Endothelial cell of umbilical vein (primary cell): ENCODE measurements at places on chromosomes 5 and 9. TPM values are rescaled to one million over a fixed set of nuclear protein-coding genes. Genes with fewer than 3 reads are reported as not detected.

The CCDC183 gene
- total RNA-seq: 0.37 TPM in 1 of 2 replicates, not detected in the other

The SLC34A1 gene
- total RNA-seq: not detected in 2 replicates

The LCN15 gene
- total RNA-seq: not detected in 2 replicates

The C9 gene
- 0.44 TPM in 1 of 2 replicates, not detected in the other for total RNA-seq

DNA sequence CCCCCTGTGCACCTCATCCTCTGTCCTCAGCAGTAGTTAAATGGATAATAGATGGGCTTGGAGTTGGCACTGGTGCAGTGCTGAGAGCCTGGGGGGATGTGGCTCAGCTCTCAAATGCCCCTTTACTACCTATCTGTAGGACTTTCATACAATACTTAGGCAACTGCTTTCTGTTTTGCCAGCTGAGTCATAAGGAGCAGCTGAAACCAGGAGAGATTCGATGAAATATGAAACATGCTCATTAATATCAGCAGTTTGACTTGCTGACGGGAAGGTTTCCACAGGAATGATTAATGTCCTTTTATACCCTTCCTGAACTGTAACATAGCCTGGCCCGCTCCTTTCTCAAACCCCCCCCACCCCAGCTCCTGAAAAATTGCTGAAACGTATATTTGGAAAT, 142.6 kb downstream of the SAXO1 start:
- DNase-seq: peak; percentile 16

DNA sequence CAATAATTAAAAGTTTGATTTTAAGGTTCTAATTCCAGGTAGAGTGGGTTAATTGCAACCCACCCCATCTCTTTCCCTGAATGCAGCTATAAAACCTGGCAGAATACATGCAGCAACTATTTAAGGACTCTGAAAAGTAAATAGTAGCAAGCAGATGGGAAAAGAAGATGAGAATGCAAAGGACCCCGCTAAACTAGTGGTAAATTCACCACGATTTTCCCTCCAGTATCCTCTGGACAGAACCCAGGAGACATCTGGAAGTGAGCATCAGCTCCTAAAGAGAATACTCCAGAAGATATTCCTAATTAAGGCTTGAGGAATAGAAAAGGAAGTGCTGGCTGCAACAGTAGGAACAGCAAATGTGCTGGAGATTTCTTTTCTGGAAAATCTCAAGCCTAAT, 170.9 kb downstream of the FRMD3 start:
- DNase-seq: no peak

GRCh38 chr9:27339661-27340284, 42.8 kb upstream of the EQTN start:
- DNase-seq: no peak

DNA sequence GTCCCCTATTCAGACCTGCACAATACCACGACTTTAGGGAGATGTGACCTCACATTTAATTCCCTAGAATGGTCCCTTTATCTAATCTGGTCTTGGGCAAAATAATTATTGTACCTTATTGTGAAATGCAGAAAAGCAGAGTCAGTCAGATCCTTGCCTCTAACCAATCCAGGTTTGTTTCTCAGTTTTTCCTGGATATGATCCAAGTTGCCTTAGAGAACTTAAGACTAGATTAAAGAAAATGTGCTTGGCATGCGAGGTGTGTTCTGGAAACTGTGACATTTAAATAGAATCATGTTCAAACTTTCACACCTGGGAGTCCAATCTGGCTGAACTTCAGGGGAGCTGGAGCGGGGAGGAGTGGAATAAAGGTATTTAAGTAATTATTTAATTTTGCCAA, 696.2 kb downstream of the DNAH5 start:
- DNase-seq: peak; percentile 24

DNA sequence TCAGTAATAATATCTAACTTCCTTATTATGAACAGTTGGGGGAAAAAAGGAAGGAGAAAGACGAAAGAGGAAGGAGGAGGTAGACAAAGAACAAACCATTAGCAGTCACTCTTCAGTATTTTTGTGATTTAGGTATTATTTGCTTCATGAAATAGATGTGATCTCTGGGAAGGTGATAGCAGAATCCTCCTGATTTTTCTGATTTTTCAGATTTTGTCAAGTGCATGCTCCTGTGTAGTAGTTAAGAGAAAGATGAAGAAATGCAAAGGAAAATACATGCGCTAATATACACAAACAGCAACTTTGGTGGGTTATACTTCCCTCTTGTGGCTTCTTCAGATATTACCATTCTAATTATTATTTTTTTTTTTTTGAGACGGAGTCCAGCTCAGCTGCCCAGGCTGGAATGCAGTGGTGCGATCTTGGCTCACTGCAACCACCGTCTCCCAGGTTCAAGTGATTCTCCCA, 31.6 kb downstream of the LMNB1 start:
- peak; percentile 53 for DNase-seq

DNA sequence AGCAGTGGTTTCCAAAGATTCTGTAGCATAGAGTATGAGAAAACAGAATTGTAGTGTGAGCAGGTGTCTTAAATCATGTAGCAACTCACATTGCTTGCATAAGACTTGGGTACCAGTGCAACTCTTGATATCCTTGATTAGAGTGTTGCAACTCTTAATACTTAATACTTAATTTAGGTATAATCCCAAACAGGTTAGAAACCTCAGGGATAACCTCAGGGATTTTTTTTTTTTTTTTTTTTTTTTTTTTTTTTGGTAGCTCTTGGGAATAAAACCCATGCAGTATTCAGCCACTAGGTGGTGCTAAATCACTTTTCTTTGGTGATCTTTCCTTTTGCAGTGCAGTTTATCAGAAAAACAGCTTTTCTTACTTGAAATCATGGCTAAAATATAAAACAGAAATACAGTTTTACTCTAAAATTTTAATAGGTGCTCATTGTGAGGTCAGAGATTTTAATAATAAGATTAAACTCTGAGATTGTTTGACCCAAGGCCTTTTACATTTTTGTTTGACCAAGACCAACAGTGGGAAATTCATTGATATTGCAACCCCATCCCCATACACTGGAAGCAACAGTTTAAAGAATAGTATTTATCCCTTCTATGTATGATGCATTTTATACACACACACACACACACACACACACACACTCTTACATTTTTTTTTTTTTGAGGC, 55.3 kb downstream of the ERAP1 start:
- peak; percentile 71 for DNase-seq

DNA sequence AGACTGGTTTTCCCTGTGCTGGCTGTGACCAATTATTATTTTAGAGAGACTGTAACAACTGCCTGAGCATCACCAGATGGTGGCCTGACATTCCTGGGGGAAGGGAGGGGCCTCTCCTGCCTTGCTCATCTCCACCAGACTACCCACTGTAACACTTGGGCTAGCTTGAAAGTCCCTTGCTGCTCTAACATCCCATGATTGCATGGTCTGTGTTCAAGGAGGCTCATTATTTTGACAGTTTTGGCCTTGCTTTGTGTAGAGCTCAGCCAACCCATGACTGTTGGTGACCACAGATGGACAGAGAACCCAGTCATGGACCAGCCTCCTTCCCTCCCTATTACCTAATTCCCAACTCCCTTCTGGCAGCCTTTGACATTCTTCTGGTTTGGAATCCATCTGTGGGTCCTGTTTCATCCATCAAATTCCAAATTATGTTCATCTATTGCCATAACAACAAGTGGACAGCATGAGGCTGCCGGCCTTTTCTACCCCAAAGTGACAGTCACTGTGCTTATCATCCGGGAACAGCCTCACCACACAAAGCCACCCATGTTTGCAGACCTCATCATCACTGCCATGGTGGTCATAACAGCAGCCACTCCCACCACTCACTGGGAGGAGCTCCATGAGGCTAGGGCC, 49.0 kb upstream of the ICE1 start:
- no peak for DNase-seq

DNA sequence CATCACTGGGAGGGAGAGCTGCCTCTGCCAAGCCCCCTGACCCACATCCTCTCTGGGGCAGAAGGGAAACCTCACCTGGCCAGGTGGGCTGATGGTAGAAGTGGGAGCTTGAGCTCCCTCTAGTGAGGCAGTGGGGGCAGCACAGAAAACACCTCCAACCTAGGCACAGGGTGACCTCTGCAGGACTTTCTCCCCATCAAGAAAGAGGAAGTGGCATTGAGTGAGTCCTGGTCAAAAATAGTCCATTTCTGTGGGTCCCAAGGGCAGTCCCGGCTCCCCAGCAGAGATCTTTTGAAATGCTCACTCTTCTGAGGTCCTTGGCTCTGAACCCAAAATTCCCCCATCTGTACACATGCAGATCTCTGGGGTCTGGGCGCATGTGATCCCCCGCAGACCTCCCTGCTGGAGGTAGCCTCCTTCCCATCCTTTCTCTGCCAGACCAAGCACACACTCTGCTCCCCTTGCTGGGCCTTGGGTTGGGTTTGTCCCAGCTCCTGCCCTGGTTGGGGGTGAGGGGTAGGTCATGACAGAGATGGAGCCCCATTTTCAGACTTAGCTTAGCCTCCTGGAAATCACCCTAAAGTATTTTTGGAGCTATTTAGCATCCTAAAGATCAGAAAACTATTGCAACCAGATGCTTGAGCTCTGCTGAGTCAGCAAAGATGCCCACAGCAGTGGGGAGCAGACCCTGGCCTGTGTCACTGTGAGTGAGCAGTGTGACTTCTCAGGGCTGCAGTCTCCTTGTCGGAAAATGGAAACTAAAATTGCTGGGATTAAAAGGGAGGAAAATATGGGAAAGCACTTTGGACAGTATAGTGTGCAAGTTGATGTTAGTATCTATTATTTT, 41.6 kb upstream of the LCP2 start:
- no peak for DNase-seq

DNA sequence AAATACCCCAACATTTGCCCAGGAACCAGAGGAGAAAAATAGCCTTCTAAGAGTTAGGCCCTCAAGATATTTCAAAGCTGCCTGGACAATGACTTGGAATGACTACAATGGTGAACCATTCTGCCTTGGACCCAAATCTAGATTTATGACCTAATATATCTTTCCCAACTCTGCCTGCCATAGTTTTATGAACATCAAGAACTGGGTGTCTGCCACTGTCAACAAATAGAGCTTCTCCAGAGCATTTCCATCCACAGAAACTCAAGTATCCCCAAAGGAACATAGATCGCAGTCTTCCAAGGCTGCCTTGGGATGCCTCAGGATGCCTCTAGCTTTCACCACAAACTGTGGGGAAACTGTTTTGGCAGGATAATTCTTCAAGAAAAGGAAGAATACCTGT, 48.2 kb upstream of the NFIB start:
- DNase-seq: no peak

GRCh38 chr9:98634685-98635336, 73.9 kb downstream of the GABBR2 start:
- DNase-seq: no peak

DNA sequence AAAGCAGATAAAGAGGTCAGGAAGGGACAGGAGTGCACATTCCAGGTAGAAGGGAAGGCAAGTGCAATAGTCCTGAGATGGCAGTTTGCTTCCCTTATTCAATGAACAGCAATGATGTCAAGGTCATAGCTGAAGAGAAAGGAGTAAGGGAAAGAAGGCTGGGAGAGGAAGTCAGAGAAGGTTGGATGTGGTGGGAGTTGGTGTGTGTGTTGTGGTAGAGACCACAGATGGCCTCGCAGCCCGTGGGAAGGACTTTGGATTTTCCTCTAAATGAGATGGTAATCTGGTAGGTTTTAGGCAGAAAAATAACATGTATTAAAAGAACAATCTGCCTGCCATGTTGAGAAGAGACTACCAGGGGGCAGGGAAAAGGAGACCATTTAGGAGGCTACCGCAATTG, 25.1 kb upstream of the LPAR1 start:
- DNase-seq: no peak

DNA sequence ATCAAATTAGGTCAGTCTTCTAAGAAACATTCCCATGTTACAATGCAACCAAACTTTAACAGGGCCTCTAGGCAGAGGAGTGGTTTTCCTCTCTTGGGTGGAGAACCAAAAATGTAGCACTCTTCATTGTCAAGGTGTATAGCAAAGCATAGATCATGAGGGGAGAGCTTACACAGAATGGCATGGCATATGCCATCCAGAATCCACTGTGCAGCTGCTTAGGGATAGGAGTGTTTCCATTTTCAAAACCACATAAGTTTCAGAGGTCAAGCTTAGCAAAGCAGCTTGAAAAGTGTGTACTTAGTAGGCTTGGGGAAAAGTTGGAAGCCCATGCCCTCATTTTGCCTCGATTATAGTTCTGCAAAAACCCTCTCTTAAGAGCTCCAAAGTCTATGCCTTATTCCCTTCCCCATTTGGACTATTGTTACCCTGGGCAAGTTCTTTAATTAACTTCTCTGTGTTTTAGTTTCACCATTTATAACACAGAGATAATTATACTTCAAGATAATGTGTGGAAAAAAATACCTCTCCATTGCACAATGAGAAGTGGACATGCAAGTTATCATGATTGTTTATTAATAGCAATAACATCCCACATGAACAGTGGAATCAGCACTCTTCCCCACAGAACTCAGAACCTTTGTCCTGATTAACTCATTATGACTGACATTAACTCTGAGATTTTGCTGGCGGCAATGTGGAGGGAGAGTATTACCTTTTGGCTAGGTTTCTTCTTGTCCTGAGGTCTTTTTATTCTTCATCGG, 398.9 kb upstream of the WWC1 start:
- DNase-seq: no peak

- no peak for DNase-seq
Observed at GRCh38 chr9:76620581-76620980, 143.7 kb upstream of the PCA3 start.

GRCh38 chr5:159849437-159850083, 66.7 kb upstream of the ADRA1B start:
- no peak for DNase-seq

DNA sequence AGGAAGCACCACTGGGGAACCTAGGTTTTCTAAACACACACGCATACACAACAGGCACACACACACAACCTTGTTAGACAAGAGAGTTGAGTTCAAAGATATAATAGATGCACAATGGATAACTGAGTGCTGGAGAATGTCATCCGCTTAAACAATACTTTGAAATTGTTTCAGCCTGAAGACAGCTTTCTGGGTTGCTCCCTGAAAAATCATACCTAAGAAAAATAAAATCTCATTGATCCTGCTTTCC, 126.1 kb downstream of the TMEM161B start:
- no peak for DNase-seq

- no peak for DNase-seq
Observed at GRCh38 chr9:83247732-83248131, 184.8 kb upstream of the RASEF start.

DNA sequence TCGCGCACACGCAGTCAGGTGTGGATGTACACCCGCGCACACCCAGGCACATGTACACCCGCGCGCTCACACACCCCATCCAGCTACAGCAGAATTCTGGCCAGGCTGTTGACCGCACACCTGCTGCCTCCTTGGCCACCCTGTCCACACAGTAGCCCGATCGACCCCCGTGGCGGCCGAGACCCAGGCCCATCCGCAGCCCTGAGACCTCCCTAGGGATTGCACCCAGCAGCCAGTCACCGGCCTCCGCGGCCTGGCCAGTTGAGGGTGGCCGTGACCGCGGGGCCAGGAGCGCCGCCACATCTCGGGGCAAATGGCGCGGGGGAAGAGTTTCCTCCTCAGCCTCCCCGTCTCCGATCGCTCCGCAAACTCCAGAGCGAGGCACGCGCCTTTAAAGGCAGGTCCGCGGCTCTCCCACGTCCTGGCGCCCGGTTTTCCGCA, 774 bp upstream of the ADAMTS16 start:
- no peak for DNase-seq

- peak; percentile 81 for DNase-seq
Observed at GRCh38 chr9:130770679-130771442, 64.2 kb upstream of the ABL1 start.

- DNase-seq: no peak
Observed at GRCh38 chr5:159951834-159952233, 35.6 kb downstream of the ADRA1B start.
